Astrocyte of the spinal cord (primary cell): ENCODE measurements at places on chromosomes 1 and 21.
A peak's percentile ranks its signal among the peaks of the same experiment; 100 is the strongest.

DNA sequence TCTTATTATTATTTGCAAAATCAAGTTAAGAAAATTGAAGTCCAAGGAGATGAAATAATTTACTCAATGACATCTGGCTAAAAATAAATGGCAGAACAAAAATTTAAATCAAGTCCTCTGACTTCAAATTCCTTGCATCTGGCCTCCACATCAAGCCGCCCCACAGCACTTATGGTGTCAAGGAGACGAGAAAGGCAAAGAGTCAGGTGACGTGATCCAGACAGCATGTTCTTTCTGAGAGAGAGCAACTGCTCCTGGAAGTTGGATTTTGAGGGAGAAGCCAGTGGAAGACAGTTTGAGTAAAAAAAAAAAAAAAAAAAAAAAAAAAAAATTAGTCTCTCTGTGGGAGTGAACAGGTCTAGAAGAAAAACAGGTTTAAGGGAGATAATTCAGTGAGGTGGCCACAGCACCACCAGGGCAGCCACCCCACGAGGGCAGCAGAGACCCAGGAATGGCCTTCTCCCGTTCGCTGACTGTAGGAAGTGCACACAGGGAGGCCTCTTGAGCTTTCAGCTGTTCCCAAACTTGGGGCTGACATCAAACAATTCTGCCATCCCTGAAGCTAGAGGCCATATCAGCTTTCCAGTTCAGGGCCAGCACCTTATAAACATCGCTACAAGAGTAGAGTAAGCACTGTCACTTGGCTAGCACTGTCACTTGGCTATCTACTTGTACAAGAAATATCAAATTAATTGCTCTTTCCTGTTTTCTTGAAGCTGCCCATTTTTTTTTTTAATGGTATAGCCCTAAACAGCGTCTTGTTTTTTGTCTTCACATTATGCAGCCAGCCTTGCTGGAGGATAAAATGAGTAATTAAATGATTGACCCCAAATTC lies 7.8 kb downstream of the C1orf162 start:
- DNase-seq: peak; percentile 46

DNA sequence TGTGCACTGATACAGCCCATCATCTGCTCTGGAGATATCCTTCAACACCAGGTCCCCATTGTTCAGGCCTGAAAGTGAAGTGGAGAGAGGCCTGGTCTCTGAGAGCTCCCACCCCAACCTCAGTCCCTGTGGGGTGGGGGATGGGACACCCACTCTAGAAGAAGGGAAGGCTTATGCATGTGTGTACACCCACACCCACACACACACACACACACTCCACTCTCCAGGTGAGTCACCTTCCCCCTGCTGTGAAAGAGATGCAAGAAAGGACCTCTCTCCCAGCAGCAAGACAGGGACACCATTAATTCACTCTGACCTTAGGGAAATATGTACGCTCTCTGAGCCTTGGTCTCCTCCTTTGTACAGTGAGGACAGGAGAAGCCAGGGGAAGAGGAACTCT lies 5.9 kb downstream of the VSIG8 start:
- peak; percentile 45 for DNase-seq

- DNase-seq: no peak
Observed at GRCh38 chr1:172206256-172206655, 214.2 kb upstream of the C1orf105 start.

- DNase-seq: peak; percentile 90
Observed at GRCh38 chr1:95086949-95087533, 14.3 kb upstream of the ALG14 start.

DNA sequence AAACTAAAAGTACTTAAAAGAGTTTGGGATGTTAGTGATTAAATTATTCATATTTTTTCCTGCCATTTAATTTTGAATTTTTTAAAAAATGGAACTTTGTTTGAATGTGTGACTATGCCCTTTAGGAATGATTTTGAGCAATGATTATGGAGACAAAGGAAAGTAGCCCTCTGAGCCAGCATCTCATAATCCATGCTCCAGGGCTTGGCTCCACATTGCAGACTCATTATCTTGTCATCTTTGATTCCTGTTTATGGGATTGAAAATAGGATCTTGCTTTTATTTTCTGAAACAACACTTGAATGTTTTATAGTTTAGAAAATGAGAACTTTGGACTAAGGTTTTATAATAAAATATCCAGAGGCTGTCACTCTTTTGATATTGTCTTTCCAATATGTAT lies 14.5 kb downstream of the AXDND1 start:
- no peak for DNase-seq

DNA sequence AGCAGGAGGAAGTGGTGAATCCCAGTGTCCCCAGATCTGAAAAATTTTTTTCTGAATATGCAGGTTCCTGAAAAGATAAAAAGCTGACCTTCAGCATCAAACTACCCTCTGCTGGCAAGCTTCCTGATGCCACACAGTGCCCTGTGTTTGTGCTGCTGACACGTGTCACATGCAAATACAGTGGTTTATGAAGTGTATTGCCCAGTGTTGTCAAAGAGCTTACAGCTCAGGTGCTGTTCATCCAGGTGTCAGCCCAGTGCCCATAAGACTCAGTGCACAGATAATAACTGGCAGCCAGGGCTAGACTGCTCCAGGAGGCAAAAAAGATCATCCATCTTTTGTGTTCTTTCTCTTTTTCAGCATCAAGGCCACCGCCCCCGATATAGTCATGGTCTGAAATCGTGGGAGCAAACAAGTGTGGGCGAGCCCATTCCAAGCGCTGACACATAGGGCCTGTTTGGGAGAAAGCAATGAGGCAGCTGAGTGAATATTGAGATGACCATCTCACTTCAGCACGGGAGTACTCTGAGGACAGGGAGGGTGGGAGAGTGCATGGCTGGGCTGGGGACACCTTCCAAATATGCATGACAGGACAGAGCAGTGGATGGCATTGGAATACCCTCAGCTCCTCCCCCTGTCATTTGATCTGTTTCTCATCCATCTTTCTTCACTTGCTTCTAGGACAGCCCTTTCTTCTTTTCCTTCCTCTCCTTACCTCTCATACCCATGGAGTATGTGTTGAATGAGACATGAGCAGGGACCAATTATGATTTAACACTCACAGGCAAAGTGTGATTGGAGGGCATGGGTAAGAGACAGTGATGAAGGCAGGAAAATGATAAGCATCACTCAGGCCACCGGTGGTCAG lies 6.4 kb upstream of the KCNK1 start:
- no peak for DNase-seq

GRCh38 chr1:208851366-208851765 lies 607.2 kb upstream of the PLXNA2 start:
- no peak for DNase-seq

DNA sequence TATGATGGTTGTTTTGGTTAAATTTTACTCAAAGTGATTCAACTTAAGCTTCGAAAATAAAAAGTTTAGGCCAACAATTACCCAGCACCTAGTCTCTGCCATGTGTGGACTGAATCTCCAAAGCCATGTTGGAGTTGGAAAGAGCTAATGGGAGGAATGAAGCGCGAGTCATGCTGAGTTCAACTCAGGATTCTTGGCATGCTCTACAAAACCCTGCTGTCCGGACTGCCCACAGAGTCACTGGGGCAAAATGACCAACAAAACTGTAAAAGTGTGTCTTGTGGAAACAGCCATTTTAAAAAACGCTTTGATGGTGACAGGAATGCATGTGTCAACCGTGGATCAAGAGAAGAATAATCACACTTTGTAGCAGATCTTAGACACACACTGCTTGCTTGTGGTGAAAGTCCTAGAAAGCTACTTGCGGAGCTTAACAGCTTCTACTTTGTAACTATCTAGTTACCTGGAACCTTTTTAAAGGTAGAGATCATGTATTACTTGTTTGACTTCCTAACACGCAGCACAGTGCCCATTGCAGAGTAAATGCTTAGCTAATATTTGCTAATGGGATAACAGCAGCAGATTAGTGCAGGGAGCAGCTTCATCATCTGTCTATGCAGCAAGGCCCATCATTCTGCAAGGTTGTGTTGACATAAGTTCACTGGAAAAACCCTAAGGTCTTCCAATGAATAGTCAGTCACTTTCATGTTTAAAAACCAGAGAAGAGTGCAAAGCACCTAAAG lies 7.0 kb upstream of the GBP6 start:
- DNase-seq: peak; percentile 64

DNA sequence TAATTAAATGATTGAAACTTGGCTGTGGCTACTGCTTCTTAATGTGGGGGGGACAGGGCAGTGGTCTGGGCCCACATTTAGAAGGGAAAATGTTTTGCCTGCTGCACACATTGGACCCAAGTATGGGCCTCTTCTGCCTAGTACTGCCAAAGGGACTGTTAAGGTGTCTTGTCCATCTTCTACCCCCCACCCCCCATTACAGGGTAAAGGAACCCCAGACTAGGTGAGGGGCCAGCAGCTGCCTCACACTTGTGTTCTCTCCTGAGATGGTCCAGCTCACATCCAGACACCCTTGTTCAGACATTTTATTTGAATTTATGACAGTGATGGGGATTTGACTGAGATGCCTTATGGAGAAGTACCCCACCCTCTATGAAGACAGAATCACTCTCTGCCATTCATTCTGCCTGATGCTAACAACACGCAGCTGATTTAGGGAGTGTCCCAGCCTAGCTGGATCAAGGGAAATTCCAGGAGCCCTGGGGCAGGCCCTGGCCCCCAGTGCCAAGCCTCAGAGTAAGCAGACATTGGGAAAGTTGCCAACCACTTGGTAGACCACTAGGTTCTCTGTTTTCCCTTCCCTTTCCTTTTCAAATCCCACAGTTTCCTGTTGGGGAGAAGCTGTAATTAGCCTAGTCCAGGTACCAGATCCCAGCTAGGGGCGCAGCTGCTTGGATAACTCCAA lies 42.1 kb downstream of the YARS1 start:
- peak; percentile 80 for DNase-seq

GRCh38 chr1:7108251-7108650 lies 323.0 kb downstream of the CAMTA1 start:
- no peak for DNase-seq

GRCh38 chr1:115227346-115228082 lies 110.5 kb downstream of the NGF start:
- peak; percentile 55 for DNase-seq

GRCh38 chr1:242004751-242005495 lies 6.0 kb upstream of the MAP1LC3C start:
- DNase-seq: no peak

DNA sequence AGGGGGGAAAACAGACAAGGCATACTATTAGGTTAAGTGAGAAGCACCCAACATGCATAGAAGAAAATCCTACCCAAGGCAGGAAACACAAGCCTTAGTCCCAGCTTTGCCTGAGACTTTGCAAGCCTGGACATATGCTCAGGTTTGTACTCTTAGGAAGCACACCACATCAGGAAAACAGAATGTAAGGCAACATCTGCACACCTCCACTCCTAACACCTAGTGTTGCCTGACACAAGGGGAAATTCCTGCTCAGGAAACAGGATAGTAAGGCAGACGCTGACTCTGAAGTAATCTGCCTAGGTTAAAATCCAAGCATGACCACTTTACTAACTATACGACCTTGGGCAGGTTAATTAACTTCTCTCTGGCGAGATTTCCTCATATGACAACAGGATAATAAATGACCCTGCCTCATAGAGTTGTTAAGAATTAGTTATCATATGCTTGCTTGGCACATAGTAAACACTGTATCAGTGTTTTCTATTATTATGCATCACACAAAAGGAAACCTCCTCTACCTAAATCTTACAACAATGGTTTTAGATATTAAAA lies 119.8 kb downstream of the ZZZ3 start:
- DNase-seq: no peak

GRCh38 chr1:38891753-38892152 lies 10.4 kb upstream of the GJA9 start:
- DNase-seq: no peak

- no peak for DNase-seq
Observed at GRCh38 chr1:224617410-224618355, 1.6 kb downstream of the CNIH3 start.

DNA sequence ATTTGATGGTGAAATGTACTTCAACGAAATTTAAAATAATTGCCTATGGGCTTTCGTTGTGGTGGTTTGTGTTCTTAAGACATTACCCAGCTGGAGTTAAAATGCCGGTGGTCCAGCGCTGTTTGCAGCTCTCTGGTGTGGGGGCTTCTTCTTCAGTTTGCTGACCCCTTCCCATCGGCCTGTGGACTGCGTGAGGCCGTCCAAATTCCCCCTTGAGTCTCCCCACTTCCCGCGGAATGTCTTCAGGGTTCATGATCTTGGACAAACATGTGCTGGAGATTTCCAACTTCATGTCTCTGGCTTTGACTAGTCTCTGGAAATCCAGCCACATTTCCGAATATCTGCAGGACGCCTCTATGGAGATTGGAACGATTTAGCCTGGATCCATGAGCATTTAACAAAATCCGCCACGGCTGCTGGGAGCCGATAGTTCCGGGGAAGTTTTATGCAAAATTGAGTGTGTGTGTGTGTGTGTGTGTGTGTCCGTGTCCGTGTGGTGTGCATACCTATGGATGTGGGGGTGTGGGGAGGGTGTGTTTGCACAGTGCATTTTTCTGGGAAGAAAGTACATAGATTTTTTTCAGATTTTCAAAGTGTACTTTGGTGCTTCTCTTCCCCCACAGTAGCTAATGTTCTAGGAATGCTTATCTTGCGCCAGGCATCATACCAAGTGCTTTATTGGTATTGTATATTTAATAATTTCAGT lies 117.2 kb downstream of the PCP4 start:
- DNase-seq: no peak

- DNase-seq: peak; percentile 1
Observed at GRCh38 chr1:95384567-95384966, 150.6 kb downstream of the RWDD3 start.

DNA sequence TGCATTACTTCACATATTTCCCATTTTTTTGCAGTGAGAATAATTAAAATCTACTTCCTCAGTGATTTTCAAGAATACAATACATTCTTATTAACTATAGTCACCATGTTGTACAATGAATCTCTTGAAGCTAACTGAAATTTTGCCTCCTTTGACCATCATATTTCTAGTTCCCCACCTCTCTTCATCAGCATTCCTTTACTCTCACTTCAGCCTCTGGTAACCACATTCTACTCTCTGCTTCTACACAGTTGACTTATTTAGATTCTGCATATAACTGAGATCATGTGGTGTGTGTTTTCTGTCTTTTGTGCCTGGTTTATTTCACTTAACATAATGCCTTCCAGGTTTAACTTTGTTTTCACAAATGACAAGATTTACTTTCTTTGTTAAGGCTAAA lies 304.4 kb upstream of the LYPLAL1 start:
- DNase-seq: peak; percentile 31

GRCh38 chr1:93338387-93339146 lies 7.1 kb upstream of the DR1 start:
- peak; percentile 85 for DNase-seq

- peak; percentile 30 for DNase-seq
Observed at GRCh38 chr21:43936247-43936967, 71.4 kb downstream of the AGPAT3 start.

GRCh38 chr1:203526572-203526971 lies 32.6 kb downstream of the OPTC start:
- no peak for DNase-seq

- DNase-seq: no peak
Observed at GRCh38 chr1:6353955-6354658, 39.5 kb downstream of the ACOT7 start.

GRCh38 chr1:148308832-148309458 lies 156.9 kb upstream of the NBPF11 start:
- DNase-seq: no peak
